ENCODE measurements at places on chromosomes 3 and 15.

- peak; percentile 84 for DNase-seq
Measured at GRCh38 chr3:187740421-187741399, 4.6 kb downstream of the BCL6 start.

DNA sequence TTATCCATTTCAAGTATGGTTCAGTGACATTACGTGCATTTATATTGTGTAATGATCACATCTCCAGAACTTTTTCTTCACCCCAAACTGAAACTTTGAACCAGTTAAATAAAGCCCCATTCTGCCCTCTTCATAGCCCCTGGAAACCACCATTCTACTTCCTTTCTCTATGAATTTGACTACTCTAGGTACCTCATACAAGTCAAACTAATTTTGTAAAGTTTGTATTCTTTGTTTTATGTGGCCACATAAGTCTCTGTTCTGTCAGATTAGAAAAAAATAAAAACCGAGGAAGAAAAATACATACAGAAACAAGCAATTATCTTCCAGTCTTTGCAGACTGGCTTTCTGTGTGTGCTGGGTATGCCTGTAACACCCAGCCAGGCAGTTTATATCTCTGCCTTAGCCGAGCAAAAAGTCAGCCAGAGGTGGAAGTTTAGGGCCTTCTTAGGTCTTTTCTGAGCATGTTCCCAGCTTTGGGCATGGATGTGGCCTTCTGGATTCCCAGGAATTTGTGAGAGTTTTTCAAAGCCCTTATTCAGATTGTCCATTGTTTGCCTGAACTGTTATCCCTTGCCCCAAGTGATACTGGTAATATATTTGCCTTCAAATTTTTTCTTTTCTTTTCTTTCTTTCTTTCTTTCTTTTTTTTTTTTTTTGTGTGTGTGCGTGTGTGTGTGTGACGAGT is 6.0 kb upstream of the GRAMD1C start:
- no peak for DNase-seq

GRCh38 chr3:116630494-116630893 is 79.1 kb upstream of the TUSC7 start:
- DNase-seq = no peak

GRCh38 chr15:74809242-74809641 is 3.4 kb upstream of the LMAN1L start:
- no peak for DNase-seq

DNA sequence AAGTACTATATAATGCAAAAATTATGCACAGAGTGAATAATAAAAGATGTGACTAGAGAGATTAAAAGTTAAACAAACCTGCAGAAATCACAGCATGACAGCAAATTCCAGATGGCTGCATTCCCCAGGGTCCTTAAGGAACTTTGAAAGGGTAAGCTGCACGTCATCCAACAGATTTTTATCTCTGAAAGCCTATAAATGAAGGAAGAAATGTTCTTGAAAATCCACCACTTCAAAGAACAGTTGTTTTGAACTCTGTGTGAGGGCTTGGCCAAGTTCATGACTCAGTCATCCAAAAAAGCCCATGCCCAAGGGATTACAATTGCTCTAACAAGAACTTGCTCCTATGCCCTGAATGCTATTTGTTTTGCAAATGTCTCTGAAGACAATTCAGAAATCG is 603.6 kb downstream of the PLOD2 start:
- DNase-seq = peak; percentile 4

- DNase-seq = peak; percentile 66
Measured at GRCh38 chr3:182740710-182741109, 52.6 kb upstream of the ATP11B start.

DNA sequence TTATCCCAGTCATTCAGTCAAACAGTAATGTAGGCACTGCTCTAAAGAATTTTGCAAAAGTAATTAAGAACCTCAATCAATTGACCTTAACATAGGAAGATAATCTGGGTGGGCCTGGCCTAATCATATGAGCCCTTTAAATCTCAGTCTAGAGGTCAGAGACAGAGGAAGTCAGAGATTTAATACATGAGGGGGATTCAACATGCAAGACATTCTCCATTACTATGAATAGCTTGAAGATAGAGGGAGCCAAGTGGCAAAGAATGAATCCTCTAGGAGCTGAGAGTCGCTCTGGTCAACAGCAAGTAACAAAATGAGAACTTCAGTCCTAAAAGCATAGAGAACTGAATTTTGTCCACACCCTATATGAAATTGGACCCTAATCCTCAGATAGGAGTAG is 39.0 kb upstream of the MBNL1 start:
- no peak for DNase-seq

GRCh38 chr15:68405378-68406250 is 26.3 kb downstream of the ITGA11 start:
- peak; percentile 52 for DNase-seq

DNA sequence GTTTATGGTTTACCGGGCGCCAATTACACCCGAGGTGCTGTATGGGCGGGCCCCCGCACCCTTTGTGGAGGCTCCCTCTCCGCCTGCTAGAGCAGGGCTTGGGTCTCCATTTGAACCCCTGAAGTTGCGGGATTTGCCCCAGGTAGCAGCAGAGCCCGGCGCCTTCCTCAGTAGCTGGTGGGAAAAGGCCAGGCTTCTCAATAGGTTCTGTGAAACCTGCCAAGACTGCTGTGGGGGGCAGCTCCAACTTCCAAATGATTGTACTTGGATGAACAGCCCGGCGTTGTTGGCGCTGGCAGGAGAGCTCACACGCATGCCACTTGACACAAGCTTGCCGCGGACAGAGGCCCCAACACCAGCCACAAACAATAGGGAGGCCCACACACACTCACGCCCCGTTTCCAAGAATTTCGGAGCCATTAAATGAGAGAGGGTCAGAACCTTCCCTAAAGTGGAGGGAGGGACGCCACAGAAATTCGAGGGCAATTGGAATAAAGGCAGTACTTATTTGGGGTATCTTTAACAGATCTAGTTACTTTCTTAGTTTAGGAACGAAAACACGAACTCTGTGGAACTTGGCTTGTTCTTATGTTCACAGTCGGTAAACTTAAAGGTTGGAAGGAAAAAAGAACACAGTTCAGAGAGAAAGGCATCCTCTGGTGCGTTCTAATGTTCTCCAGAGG is 1.4 kb downstream of the EPHB3 start:
- peak; percentile 58 for DNase-seq

DNA sequence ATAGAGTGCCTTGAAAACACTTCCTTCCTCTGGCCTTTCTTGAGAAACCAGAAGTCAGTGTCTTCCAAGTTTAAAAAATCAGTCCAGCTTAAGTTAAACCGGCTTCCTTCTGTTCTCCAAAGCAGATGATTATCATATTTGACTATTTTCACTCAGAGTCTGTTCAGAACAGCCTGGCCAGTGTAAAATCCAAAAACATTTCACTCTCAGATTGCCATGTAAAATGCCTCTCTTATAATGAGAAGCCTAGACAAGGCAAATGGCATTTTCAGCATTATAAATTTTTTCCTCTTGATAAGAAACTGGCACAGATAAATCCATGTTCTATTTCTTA is 193.5 kb downstream of the TNIK start:
- DNase-seq = no peak

DNA sequence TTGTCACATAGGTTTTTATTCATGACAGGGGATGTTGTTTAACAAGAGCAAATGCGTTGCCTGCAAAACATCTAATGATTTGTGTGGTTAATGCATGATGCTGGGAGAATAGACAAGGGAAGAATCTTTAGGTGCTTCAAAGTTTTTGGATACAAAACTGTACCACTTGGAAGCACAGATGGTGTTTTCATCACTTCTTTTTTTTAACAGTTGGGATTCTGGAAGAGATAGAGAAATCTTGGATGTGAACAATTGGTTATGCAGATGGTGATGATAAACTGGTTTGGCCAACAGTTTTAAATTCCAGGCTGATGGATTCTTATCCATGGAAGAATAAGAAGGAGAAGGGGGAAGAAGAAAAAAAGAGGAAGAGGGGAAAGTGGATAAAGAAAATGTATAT is 379.4 kb downstream of the KCNH8 start:
- DNase-seq = no peak

GRCh38 chr15:66760097-66760967 is 58.3 kb downstream of the SMAD6 start:
- no peak for DNase-seq

- no peak for DNase-seq
Measured at GRCh38 chr3:54986294-54986693, 58.4 kb upstream of the LRTM1 start.

DNA sequence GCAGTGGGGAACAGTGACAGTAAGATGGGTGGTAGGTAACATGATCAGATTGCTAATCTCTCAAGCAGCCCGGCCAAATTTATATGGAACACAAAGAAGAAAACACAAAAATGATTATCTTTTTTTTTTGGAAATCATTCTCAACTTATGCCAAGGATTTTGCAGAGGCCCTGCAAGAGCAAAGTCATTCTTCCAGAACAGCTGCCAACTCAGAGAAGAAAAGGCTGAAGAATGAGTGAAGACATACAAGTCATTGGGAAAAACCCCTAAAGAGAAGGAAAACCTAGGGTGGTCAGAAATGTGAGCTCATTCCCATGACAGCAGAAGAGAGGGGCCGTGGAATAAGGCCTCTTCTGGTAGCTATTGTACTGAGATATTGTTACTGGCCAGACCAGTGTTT is 246.7 kb downstream of the SHOX2 start:
- no peak for DNase-seq

DNA sequence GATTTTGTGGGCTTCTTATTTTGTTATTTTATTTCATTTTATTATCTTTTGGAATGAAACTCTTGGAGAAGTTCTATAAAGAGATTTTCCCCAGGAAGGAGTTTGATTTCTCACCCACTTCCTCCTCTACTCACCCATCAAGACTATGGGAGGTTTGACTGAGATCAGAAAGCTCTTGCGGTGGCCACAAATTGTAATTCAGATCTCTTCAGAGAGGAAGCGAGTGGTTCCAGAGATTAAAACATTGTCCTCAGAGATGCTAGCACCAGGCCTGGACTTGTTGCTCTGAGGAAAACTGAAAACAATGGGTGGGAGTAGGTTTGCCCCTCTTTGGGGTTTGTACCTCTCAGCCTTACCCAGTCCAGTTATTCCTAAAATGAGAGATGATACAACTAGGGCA is 8.1 kb upstream of the MUC13 start:
- DNase-seq = no peak

- no peak for DNase-seq
Measured at GRCh38 chr3:3087279-3087678, 22.9 kb downstream of the IL5RA start.

DNA sequence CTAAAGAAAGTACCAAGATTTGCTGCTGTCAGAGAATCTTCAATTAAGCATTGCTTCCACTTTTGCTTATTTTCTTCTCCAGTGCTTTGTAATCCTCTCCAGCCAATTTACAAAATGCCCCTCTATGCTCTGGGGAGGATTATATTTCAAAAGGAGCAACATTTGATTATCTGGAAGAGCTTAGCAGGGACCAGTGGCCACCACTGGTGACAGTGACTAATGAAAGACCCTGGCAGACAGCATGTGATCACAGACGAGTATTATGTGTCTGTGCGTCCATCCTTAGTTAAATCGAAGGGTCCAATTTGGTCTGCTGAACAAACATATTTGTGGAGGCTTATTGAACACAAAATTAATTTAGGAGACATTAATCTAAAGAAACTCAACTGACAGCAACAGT is 152.6 kb downstream of the ZNF621 start:
- no peak for DNase-seq

DNA sequence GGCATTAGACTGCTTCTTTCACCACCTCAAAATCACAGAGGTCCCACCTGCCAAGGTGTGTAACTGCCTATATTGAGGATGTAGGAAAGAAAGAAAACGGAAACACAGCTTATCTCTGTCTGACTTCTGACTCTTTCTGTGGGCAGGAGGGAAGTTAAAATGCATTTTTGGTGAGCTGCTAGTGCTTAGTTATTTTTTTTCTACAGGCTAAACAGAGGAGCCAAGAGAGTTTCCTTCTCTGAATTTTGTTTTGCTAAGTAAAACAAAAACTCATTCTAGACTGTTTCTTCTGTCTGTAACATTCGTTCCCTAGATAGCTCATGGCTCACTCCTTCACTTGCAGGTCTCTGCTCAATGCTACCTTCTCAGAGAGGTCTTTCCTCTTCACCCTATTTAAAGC is 18.8 kb upstream of the AMOTL2 start:
- DNase-seq = no peak

DNA sequence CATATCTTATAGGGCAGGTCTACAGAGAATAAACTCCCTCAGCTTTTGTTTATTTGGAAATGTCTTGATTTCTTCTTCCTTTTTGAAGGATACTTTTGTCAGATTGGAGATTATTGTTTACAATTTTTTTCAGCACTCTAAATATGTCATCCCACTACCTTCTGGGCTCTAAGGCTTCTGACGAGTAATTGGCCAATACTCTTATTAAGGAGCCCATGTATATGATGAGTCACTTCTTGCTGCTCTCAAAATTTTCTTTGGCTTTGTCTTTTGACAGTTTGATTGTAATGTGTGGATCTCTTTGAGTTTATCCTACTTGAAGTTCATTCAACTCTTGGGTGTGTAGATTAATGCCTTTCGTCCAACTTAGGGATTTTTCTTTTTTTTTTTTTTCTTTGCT is 28.9 kb upstream of the CD200R1L start:
- no peak for DNase-seq

DNA sequence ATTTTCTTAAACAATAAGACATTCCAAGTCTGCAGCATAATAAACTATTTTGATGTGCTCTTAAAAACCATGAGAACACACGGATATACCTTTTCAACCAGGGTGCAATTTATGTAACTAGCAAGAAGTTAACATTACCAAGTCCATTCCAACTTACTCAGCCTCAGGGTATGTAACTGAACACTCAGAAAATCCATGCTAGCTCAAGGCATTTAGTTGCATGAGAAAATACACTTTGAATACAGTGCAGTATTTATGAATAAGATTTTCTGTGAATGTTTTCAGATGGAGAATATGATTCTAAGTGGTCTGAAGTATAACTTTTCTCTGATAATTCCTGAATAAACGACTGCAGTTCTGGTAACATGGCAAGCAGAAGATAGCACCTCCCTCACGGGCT is 124.3 kb downstream of the SNRK start:
- DNase-seq = no peak

DNA sequence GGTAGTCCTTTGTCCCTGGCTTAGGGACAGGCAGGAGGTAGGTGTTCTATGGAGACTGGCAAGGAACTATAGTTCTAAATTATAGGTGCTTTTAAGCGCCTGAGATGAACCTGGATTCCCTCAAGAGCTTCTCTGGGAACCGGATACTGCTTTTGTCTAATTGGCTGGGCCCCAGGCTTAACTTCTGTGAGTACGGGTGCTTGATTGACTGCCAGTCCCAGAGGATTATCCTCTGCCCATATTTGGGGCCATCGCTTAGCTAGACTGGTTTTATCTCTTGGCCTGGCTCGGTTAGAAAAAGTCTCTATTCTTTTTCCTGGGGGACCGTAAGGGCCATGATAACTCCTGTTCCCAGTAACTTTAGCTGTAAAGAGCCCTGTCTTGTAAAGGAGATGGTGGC is 339.1 kb downstream of the KCNH8 start:
- DNase-seq = no peak

DNA sequence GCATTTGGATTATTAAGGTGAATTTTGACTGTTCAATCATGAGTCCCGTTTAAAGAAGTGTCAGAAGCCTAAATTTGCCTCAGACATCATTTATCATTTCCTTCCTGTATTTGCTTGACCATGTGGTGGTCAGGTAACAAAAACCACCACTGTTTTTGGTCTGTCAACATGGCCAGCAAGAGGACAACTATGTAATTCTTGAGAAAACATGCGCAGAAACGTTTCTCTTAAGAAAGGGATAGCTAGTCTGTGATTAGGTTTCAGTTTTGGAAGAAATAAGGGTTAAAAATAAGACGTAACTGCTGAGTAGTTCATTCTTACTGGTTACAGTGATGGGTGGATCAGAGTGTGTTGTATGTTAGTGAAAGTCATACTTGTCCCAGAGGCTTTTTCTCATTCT is 204.5 kb downstream of the AKAP13 start:
- DNase-seq = no peak

GRCh38 chr15:41105348-41106334 is 10.4 kb downstream of the INO80 start:
- DNase-seq = no peak

Data from hepatocyte (in vitro differentiated cells).